Endothelial cell (in vitro differentiated cells): ENCODE measurements at places on chromosomes 6 and 20. TPM values are rescaled to one million over a fixed set of nuclear protein-coding genes. Genes with fewer than 3 reads are reported as not detected.

DNA sequence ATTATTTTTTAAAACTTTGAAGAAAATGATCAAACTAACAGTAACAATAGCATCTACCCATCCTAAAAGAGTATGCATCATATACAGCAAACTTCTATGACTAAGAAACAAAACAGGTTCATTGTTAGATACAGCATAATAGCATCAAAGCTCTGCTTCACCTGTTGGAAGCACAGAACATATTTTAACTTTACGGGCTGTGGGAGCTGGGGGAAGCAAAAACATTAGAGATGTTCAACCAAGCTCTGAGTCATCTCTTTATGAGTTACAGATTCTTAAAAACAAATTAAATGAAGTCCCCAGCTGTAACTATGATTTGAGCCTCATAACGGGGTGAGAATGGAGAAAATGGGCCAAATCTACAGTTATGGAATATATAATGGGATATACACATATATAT lies 63.4 kb downstream of the SYNE1 start:
- no peak for DNase-seq

Gene MOG
- not detected for total RNA-seq

Gene HRH3
- not detected for total RNA-seq

DNA sequence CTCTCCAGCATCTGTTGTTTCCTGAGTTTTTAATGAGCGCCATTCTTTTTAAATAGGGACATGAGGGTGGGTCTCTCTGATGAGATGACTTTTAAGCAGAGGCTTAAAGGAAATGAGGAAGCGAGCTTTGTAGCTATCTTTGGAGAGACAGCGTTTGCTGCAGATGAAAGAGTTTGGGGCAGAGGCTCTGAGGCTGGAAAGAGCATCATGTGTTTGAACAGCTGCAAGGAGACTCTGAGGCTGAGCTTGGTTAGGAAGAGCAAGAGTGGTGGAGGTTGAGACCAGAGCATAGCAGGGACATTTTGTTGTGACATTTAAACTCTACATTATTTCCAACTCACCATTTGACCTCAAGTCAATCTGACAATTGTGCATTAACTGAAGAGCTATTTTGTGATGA lies 38.3 kb upstream of the TMX4 start:
- DNase-seq, result no peak

DNA sequence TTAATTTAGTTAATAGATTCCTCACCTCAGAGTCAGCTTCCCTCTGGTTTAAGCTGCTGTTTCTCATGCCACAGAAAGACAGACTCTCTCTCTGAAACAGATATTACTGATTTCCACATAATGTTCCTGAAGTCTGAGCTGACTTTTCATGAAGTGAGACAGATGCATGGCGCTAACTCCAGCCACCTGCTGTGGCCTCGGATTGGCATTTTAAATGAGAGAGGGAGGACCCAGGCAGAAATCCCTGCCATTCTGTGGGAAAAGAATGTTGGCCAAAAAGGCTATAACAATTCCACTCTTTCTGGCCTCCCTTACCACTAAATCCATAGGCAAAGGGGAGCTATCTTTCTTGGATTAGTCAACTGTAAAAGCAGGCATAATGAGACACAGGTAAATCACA lies 354.1 kb upstream of the CDH4 start:
- no peak for DNase-seq

GRCh38 chr6:146312608-146313007 lies 231.0 kb upstream of the RAB32 start:
- no peak for DNase-seq

DNA sequence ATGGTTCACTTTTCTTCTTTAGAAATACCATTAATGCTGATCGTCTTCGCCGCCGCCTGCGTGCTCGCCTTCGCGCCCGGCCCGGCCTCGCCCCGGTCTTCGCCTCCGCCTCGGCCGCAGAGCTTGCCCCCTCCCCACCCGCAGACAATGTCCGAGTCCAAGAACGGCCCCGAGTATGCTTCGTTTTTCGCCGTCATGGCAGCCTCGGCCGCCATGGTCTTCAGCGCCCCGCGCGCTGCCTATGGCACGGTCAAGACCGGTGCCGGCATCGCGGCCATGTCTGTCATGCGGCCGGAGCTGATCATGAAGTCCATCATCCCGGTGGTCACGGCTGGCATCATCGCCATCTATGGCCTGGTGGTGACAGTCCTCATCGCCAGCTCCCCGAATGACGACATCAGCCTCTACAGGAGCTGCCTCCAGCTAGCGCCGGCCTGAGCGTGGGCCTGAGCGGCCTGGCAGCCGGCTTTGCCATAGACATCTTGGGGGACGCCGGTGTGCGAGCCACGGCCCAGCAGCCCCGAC lies 4.8 kb upstream of the PRPH2 start:
- DNase-seq, result no peak

- DNase-seq, result no peak
These were observed 15.1 kb downstream of the BRD2 start for GRCh38 chr6:32983493-32983848.

Gene PROKR2
- total RNA-seq, result not detected

Gene HM13
- 153 TPM for total RNA-seq

- no peak for DNase-seq
These were observed 7.2 kb downstream of the PRDM13 start for GRCh38 chr6:99613705-99614429.

Gene MCCD1
- not detected for total RNA-seq

DNA sequence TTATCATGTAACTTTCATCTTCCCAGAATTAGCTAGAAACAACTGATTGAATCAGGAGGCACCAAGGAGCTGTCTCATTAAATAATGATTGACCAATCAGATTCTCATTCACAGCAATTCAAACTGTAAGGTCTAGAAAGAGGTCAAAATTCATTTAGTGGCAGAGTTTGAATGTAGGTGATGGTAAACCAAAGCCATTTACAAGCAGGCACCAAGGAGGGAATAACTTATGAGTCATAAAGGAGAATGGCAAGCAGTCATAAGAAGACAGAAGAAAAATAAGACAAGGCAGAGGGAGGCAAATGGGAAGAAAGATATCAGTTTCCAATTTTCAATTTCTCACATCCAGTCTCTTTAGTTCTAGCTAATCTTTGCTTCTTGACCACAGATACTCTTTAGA lies 52.9 kb upstream of the DEFB112 start:
- DNase-seq, result no peak

DNA sequence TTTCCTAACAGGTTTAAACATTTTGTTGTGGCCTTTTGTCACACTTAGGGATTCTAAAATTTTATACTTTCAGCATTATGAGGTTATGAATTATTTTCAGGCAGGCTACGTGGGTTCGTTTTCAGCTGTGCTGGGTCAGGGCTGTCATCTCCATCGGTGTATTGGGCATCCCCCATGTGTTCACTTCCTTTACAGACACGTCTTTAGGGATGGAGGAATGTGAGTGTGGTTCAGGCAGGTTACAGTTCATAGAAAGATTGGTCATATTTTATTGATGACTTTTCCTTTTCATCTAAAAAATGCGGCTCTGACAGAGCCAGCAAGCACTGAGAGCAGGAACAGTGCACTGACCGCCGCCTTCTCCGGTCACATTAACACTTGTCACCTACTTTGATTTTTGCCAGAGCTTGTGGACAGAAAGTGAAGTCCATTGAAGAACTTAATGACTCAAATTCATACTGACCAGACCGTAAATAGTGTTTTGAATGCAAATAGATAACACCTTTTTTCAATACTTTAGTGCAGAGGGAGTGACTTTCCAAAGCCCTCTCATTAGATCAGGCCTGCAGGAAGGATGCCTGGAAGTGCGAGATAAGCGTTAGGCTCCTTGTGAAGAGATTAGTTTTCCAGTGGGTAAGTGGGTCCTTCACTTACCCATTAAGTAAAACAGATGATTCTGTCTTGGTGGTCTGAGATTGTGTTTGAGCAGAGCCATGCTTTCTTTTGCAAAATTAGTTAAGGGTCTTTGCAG lies 113.1 kb downstream of the TIAM2 start:
- peak; percentile 17 for DNase-seq

DNA sequence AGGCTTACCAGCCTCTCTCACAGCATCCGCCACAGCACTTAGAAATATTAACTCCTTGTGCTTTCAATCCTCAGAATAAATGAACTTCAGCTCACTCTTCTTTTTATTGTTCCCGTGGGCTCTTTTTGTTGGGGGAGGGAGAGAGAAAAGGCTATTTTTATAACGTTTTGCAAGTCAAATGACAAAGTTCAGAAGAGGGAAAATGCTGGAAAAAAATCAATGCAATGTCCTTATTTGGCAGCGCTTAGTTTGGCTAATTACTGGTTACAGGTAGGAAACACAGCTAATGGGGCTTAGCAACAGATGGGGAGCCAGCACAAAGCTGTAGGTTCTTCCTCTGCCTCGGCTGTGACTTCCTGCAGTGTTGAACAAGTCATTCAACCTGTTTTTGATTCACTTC lies 1067.0 kb upstream of the MAP3K7 start:
- no peak for DNase-seq

Gene TAGAP
- total RNA-seq, result 0.41 TPM

Gene GNMT
- 0.59 TPM for total RNA-seq

Gene COL9A1
- 0.77 TPM for total RNA-seq

- DNase-seq, result no peak
These were observed 1.7 kb upstream of the AIG1 start for GRCh38 chr6:143058987-143059386.

- no peak for DNase-seq
These were observed 102.0 kb downstream of the POPDC3 start for GRCh38 chr6:105077596-105078385.

DNA sequence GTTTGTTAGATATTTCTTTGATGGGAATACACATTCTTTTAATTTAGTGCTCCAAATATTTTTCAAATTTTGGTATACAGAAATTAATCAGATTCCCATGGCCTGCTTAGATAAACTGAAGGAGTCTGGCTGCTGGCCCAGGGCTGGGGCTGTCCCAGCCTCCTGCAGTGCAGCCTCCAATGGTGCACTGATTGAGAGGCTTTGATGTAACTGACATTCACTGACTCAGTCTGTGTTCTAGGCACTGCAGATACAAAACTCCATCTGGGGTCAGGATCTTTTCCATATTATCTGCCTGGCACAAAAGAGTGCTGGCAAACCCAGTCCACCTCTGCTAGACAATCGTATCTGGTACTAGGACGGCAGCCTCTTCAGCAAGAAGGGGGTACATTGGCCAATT lies 64.8 kb downstream of the GRIK2 start:
- no peak for DNase-seq

DNA sequence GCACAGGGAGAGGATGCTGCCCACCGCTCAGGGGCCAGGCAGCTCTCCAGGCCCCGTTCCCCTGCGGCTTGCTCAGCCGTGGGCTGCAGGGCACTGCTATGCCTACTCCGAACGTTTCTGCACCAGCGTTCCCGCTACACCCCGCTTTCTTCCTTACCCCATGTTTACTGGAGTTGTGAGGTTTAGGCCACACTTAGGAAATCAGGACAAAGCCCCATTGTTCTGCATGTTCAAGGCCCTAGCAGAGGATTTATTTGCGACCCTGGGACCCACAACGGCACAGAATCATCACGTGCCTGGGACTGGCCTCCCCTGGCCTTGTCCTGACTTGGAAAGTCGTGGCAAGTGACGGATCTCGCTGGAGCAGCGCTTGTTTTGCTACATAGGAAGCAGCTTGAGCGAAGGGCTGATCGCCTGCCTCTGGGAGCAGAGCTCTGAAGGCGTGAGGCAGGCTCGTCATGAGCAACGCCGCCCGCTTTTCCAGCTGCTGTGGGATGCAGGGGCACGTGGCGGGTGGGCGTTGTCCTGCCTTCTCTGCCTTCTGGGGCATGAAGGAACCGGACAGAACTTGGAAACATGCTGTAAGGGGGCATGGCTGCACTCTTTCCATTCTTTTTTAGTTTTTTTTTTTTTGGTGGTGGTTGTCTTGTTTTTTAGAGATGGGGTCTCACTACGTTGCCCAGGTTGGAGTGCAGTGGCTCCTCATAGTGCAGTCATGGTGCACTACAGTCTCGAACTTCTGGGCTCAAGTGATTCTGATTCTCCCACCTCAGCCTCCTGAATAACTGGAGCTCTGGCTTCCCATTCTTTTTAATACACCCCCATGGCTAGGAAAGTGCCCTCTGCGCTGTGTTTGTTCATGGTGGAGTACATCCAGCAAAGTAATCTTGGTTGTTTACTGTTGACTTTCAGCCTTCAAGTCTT lies 14.6 kb upstream of the TMEM181 start:
- no peak for DNase-seq

Gene PI16
- 20.5 TPM for total RNA-seq

- no peak for DNase-seq
These were observed 68.6 kb upstream of the SLC24A3 start for GRCh38 chr20:19143890-19144289.

DNA sequence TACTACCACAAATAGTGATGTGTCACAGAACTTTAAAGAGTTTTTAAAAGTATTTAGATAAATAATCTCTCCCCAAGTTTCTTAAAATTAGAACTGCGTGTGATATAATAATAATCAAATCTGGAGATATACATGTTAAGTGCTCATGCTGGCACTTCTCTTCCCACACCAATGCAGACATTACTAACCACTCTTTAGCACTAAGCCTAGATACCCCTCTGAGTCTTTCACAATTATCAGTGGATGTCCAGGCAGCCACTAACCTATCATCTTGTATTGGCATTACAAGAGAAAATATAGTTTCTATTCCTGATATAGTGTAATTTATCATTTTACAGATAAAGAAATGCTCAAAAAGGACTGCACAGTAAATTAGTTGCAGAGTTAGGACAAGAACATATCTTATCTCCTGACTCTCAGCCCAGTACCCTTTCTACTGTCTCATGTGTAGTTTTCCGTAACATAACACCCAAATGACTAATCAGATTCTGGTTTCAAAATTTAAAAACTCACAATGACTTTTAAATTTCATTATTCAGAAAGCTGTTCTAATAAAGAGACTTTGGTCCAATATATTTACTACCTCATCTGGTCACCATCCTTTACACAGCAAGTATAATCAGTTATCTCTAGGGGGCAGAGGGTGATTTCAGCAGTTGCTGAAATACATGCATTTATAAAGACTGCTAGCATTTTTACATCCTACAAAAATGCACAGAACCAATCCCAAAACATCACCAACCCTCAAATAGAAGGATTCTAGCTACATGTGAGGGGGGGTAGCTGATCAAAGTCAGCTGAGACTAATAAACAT lies 215.5 kb upstream of the MCHR2 start:
- no peak for DNase-seq

GRCh38 chr6:75144386-75144785 lies 61.5 kb downstream of the COL12A1 start:
- DNase-seq, result no peak

DNA sequence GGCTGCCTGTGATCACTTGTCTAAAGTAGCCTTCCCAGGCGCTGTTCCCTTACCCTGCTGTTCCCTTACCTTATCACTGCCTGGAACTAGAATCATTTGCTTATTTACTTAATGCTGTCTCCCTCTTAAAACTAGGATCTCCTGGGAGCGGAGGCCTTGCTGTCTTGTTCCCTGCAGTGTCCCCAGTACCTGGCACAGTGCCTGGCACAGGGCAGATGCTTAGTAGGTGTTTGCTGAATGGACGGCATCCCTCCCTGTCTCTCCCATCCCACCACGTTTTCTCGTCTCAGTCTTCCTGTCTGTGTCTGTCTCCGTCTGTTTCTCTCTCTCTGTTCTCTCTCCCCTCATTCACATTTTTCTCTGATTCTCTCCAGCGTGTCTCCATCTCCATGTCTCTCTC lies 99.9 kb upstream of the MYL9 start:
- no peak for DNase-seq
